ENCODE measurements at places on chromosomes 5 and 9.
A peak's percentile ranks its signal among the peaks of the same experiment; 100 is the strongest.

DNA sequence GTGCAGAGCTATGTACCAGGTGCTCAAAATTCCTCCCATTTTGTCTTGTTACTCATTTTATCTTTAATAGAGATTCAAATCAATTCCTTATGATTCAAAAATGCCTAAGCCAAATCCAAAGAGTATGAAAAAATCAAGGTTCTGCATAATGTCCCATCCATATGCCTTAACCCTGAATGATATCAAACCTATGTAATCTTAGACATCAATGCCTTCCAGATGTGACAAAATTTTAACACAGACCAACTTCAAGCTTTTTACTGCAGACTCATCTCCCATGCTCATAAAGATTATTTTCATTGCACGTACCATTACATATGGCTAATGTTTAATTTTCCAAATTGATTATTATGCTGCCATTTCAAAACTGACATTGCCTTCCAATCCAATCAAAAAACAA lies 122.4 kb downstream of the NFIB start:
- DNase-seq: no peak

- no peak for DNase-seq
These were observed 19.9 kb upstream of the IL9 start for GRCh38 chr5:135915466-135916001.

GRCh38 chr5:6721442-6721841 lies 8.2 kb downstream of the TENT4A start:
- DNase-seq: no peak

DNA sequence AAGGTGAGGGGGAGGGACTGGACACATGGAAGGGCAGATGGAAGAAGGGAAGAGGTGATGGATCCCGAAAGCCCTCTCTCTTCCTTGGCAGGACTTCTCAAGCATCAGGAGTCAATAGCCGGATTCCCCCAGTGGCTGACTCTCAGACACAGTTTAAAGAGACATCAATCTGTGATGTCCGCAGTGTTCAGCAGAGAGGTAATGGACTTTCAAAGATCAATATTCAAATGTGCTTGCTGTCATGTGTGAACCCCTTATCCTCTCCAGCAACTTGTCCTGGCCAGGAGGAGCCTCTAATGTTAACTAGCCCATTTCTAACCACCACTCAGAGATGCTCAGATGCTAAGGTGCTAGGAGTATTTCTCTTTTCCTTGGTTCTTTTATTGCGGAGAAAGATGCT lies 392.2 kb downstream of the IRX1 start:
- DNase-seq: no peak

DNA sequence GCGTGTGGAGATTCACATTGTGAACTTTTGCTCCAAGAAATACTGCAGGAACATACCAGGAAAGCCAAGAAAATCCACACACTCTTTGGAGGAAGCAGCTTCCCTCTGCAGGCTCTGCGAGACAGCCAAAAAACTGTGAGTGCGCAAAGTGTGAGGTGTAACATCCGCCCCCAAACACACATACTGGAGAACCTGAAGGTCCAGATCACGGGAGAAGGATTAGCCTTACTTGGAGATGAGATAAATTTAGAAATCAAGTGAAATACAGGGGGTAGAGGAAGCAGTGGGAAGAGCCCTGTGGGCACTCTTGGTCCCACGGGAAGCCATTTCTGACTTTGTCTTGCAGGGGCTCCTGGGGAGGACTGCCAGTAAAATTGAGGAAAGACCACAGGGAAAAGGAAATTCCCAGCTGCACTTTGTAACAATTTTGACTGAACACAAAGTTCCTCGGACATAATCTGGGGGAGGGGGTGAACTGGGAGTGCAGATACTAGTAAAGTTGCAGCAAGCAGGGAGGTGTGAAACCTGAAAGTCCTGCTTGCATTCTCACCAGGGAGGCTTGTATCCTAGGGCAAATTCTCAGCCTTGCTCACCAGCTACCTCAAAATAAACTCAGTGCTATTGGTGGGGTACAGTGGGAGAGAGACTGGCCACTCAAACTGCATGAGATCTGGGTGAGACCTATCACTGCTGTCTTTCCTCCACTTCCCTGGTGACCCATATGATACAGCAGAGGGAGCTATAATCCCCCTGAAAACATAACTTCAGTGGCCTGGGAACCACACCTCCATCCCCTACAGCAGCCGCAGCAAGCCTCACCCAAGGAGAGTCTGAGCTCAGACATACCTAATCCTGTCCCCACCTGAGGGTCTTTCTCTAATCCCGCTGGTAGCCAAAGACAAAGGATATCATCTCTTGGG lies 109.1 kb downstream of the ALDH1A1 start:
- DNase-seq: no peak

GRCh38 chr9:97237951-97238889 lies 69.2 kb upstream of the CCDC180 start:
- peak; percentile 77 for DNase-seq

DNA sequence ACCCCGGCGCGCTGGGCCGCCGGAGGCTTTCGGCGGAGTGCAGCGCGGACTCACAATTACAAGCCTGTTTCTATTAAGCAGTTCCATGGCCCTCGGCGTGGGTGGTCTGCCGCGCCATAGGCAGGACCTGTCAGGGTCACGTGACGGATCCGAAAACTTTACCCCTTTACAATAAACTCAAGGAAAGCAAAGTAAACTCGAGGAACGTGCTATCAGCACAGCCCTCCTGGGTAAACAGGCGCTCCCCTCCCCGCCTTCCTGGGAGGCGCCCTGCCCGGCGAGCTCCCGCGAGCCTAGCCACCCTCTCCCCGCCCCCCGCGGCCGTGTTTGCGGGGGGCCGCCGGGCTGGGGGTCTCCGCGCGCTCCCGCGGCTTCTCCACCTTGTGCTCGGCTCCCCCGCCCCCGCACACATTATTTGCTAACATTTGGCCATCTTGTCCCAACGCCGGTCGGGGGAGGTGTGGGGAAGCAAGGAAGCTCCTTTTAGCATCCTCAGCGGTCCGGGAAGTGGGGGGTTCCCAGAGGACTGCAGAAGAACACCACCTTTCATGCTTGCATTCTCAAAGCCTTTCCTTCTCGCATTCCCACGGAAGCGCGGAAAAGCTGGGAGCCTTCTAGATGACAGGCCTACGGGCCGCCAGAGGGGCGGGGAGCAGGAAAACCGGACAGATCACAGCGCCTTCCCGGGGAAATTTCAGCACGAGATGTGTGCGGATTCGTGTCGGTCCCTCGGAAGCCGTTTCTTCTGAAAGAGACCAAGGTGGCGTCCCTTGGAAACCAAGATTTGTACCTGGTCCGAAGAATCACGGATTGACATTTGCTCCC lies at the start of gene PTCH1:
Gene PTCH1 (minus strand): TSS at position 238 of the 825 bp plus-strand sequence.
- DNase-seq: no peak

DNA sequence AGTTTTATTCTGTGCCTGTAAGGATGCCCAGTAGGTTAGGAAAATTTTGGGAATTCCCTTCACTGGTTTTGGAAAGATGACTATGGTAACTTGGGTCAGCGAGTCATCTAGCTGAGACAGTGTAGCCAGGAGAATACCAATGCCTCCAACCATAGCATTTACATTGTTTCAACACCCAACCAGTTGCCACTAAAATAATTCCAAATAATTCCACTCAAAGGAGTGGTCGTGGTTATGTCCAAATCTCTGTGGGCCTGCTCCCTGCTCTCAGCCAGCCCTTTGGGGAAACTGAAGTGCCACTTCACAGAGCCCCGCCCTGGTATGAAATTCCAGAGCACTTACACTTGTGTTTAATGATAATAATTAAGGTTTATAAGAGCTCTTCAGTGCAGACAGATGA lies 310.5 kb downstream of the PLK2 start:
- DNase-seq: no peak

GRCh38 chr5:122727112-122727541 lies 47.8 kb upstream of the SNX2 start:
- DNase-seq: no peak

- peak; percentile 28 for DNase-seq
These were observed 23.4 kb downstream of the CDK20 start for GRCh38 chr9:87950765-87951488.

- no peak for DNase-seq
These were observed 25.2 kb downstream of the EMB start for GRCh38 chr5:50415912-50416311.

DNA sequence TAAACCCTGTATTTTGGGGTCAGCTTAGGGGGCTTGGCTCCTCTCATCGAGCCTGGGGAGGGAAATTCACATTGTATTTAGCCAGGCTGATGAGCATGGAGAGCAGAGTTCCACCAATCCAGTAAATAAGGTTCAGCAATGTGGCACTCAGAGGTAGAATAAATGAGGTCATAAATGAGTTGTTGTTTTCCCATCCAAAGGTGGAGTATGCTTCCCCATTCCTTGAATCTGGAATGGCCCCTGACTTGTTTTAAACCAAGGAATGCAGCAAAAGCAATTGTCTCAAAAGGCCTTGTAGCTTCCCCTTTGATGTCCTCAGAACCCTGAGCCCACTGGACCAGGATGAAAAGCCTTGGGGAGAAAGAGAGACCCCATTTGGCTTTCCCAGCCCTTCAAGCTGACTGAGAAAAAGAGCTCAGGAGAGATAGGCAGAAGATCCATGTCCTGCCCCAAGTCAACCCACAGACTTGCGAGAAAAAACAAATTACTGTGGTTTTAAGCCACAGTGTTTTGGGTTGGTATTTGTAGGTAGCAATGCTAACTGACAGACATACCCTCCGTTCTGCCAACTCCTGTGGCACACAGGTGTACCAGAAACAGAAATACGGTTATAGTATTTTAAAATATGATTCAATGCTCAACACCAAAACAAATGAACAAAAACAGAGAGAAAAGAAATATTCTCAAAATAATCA lies 566.0 kb upstream of the DMAC1 start:
- no peak for DNase-seq

GRCh38 chr9:72753266-72753893 lies 199.5 kb downstream of the ALDH1A1 start:
- DNase-seq: no peak

- no peak for DNase-seq
These were observed 566.7 kb downstream of the CCDC171 start for GRCh38 chr9:16119261-16120230.

- no peak for DNase-seq
These were observed 2.8 kb downstream of the PRR7 start for GRCh38 chr5:177449140-177450061.

DNA sequence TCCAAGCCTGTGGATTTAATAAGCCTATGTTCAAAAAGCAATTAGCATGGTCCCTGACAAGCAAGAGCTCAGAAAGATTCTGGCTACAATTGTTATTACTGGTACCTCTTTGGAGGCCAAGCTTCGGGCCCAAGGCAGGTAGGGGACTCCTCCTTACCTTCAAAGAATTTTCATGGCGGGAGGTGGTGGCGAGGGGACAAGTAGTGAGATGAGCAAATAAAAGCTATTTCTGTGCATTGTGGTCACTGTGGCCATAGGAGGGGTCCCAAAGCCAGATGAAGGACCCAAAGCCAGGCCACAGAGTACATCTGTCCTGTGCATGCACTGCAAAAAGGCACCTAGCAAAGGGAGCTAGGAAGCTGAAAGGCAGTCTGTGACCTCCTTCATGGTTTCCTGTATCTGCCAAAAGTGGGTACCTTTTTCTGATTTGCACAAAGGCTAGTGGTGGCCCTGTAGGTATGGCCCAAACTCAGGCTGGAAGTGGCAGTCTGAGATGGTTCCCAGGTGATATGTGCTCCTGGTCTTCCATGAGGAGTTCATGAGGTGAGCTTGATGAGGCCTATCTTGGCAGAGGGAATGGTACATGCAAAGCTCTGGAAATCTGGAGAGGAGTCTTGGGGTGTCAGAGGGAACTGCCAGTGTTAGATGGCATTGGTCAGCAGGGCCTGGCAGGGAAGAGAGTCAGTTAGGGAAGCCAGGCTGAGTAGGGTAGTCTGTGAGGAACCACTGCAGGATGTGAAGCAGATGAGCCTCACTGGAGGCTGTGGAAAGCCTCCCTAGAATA lies 3.3 kb upstream of the CXXC5 start:
- DNase-seq: no peak

- no peak for DNase-seq
These were observed 56.7 kb upstream of the ACTBL2 start for GRCh38 chr5:57539281-57539701.

- DNase-seq: no peak
These were observed at the start of gene MYOT for GRCh38 chr5:137867664-137868063. Gene MYOT (plus strand): TSS chr5:137867860. CDS start chr5:137870652, 2,792 bp downstream.
